Hindlimb muscle (tissue), 1 donor: ENCODE measurements at places on chromosomes 4 and X.

- no peak for DNase-seq
Observed at GRCh38 chrX:40105835-40106675, 8.3 kb upstream of the BCOR start.

GRCh38 chr4:165765053-165765452, 108.0 kb upstream of the TLL1 start:
- no peak for DNase-seq

GRCh38 chr4:135267148-135267865, 1065.7 kb upstream of the PABPC4L start:
- DNase-seq, result no peak

- peak; percentile 49 for DNase-seq
Observed at GRCh38 chrX:154411981-154412340, 622 bp downstream of the TAFAZZIN start.

DNA sequence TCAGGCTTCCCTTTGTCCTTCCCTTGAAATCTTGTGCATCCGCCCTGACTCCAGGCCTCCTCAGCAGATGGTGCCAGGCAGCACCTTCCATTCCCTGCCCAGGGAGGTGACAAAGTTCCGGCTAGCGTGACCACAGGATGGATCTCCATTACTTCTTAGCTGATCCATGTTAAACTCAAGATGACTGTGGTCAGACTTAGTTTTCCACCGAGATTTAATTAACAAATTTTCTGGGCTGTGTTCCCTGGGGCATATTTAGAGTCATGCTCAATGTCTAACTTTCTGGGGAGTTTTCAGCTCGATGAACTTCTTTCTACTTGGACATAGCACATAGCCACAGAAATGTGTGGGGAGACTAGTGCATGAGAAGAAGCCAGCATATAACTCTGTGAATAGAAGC, 215.1 kb upstream of the SFRP2 start:
- DNase-seq, result no peak

GRCh38 chrX:19745077-19745476, 142.3 kb downstream of the SH3KBP1 start:
- no peak for DNase-seq

- DNase-seq, result peak; percentile 4
Observed at GRCh38 chrX:6225288-6225910, 3.3 kb downstream of the NLGN4X start.

DNA sequence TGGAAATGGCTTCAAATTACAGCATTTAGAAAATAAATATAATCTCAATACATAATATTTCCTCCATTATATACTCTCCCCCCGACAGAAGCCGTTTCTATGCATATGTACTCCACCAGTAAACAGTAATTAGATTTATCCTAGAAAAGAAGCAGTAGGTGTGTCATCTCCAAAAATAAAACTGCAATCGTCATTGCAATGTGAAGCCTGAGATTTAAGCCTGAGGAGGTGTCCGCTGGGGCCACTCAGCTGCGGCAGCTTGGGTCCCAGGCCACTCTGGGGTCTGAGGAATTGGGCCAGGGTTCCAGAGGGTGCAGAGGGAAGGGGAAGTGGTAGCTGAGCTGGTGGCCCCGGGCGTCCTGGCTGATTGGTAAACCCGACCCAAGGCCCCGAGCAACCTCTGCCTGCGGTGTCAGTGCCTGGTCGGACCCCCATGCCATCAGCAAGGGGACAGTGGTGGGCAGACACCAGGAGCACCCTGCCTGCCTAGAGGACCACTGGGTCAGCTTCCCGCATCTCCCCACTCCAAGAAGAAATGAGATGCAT, 7.8 kb upstream of the MXD4 start:
- DNase-seq, result no peak

GRCh38 chr4:4800646-4801408, 58.6 kb upstream of the MSX1 start:
- DNase-seq, result no peak

GRCh38 chr4:120870279-120870673, 52.2 kb downstream of the PRDM5 start:
- DNase-seq, result no peak

DNA sequence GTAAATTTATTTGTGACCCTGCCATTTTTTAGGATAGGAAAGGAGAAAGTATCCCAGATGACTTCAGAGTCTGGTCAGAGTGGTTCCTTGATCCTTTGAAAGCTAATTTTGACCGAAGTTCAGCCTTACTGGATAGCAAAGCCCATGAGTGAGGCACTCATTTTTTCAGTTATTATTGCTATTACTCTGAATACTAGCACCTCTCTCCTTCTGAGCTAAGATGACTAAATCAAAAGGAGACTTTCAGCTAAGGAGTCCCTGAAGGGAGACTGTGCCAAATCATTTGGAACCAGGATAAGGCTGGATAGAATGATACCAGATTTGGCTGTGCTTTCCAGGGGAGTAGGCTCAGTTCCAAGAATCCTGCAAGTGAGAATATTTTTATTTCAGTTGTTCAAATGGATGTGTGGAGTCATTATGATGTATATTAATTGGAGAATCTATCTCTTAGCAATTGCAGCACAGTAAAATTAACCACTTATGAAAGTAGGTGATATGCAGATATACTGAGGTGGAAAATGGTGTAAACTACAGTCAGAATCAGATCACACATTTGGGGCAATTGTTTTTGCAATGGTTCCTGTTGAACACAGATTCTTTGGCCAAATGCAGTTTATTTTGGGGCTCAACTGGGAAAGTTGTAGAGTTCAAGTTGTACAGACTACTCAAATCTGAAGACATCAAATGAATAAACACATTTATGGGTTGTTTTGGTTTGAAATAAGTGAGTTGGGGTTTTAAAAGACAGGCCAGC, 1.2 kb downstream of the P2RY10 start:
- no peak for DNase-seq

- no peak for DNase-seq
Observed at GRCh38 chrX:152601848-152602616, 35.7 kb upstream of the GABRQ start.

DNA sequence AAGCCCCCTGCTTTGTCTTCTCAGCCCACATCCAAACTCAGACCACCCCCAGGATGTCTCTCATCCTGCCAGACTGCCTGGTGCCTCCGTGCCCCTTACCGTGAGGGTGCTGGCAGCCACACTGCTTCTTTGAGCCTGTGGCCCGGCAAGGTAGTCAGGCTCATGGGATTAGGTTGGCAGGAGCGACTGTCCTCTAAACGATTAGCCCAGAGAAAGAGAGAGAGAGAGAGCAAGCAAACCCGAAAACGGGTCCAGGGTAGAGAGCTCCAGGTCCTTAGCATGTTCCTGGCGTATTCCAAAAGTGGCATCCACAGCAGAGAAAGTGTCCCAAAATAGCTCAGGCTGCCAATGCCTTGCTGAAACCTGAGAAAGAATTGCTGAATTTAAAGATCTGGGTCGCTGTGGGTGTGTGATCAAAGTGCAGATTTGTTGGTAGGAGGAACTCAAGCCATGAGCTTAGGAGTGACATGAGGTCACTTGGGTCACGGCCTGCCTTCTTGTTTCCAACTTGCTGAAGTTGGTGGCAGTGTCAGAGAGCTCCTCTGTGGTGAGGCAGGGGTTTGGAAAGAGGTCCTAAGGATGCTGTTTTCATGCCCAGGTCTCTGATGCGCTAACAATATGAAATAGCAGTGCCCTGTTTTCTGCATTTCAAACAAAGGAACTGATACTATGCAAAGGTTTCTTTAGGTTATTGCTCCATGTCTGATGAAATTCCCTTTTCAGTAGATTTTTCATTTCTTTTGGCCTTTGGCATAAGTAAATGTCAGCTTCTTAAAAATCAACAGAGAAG, 81.6 kb downstream of the RTL9 start:
- DNase-seq, result no peak

- DNase-seq, result peak; percentile 47
Observed at GRCh38 chrX:144946666-144947065, 300.6 kb upstream of the SPANXN1 start.

GRCh38 chrX:33741807-33742206, 390.3 kb downstream of the FAM47A start:
- DNase-seq, result no peak

- DNase-seq, result no peak
Observed at GRCh38 chrX:24334461-24334860, 20.6 kb upstream of the SUPT20HL2 start.

- DNase-seq, result peak; percentile 71
Observed at GRCh38 chr4:99324979-99325378, 3.8 kb upstream of the ADH1B start.

- no peak for DNase-seq
Observed at GRCh38 chr4:166279261-166279660, 406.2 kb downstream of the TLL1 start.

GRCh38 chrX:106415276-106415895, 196.4 kb upstream of the RADX start:
- no peak for DNase-seq

DNA sequence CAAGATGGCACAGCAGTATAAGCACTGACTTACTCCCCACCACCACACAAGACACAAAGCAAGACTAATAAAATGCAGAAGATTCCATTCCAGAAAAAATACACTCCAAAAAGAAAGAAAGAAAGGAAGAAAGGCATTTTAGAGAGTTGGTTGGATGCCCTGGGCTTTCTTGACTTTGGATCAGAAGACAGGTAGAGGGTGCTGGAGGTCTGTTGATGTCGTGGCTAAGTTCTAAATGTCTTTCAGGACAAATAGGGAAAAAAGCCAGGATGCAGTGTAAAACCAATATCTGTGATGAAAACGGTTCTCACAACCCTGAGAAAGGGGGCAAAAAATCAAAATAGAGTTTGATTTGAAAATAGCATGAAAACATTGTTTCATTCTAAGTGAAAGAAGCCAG, 555.2 kb upstream of the PRKX start:
- no peak for DNase-seq

GRCh38 chr4:184427687-184428086, 46.7 kb downstream of the IRF2 start:
- DNase-seq, result no peak

- DNase-seq, result no peak
Observed at GRCh38 chr4:384311-385010, 46.8 kb downstream of the ZNF141 start.

DNA sequence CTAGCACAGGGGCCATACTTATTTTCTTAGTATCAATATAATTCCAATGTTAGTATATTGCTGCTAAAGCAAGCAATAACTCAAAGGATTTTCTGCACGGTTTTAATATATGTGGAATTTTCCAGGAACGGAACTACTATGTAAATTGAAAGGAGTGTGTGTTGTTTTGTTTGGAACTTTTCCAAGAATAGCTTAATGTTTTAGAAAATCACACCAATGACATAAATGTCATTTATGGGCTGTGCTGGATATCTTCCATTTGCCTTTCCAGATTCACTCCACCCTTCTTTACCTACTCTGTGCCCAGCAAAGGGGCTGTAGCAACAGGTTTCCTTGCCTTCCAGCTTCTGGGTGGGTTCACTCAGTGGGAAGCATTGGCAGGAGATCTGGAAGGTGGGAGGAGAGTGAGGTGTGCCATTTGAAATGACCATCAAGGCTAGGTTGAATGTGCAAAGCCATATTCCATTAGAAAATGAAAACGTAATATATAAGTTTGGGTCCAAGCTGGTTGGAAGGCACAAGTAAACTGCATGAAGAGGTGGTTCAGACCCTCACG, 25.2 kb upstream of the ZFX start:
- DNase-seq, result no peak

- DNase-seq, result no peak
Observed at GRCh38 chr4:98686043-98686707, 27.8 kb upstream of the TSPAN5 start.
